ENCODE measurements at places on chromosomes 2 and 18.

- DNase-seq: no peak
These were observed 52.6 kb downstream of the IL1R2 start for GRCh38 chr2:102044235-102044896.

DNA sequence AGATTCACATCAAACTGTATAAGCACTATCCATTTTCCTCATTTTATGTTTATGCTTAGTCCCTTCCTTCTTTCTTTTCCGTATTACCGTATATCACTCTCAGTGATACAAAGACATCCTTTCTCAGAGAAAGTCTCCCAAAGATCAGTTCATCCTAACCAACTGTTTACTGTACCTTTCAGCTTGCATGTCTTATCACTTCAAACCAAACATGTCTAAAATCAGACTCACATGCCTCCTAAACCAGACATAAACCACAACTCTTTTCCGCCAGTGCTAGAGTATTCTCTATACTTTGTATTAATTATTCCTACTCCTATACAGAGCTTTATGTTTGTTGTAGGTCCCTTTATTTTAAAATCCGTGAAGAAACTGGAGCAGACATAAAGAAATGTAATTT lies 41.5 kb downstream of the KCMF1 start:
- no peak for DNase-seq

DNA sequence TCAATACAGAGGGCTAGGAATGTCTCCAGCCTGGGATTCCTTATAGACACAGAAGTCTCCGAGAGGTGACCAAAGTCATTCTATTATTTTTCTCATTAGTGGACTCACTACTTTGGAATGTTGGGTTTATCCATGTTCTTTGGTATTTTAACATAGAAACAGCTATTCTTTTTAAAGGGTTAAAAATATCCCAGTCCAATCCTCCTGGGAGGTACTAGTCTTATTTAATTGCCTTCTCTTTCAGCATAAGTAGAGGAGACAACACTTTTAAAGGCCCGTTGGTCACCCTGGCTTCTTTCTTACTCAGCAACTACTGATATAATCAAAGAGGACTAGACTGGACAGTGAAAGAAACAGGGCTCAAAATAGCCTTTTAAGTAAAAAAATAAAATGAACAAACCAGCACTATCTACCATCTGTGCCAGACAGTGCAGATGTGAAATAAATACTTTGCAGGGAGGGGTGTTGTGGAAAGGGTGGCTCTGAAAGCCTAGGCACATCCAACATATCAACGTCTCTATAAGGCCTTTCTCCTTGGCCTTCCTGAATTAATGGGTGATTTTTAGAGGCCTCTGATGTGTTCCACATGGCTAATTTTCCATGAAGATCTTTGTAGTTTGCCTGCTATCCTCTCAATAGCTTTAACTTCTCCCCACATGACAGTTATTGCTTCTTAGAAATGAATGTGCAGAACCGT lies 334.4 kb upstream of the THUMPD2 start:
- no peak for DNase-seq

DNA sequence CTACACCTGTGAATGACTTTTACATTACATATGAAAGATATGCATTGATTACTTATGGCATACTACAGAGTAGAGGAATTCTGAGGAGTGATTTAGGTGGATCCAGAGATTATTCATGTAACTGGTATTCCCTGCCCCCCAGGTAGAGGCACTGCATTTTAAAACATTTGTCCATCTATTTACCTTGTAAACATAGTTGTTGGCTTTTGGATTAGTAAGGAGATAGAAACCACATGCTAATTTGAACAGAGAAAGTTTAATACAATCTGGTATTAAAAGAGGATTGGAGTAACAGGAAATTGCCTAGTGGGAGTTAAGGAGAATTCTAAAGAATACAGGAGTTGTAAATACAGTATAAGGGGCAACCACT lies 15.9 kb downstream of the GALNT3 start:
- no peak for DNase-seq

DNA sequence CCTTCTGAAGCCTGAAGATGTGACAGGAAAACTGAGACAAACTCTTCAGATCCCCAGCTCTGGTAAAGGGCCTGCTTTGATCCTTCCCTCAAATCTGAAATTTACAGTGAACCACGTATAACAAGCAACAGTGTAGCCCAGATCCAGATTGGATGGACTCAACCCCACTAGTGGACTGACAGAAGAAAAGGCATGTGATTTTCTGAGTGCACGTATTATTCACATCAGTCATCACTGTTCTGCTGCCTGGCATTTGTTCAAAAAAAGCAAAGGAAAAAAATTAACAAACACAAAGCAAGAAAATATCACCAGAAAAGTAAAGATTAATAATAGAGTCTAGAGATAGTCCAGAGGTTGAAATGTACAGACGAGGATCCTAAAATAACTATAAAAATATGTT lies 87.6 kb downstream of the CYRIA start:
- no peak for DNase-seq

DNA sequence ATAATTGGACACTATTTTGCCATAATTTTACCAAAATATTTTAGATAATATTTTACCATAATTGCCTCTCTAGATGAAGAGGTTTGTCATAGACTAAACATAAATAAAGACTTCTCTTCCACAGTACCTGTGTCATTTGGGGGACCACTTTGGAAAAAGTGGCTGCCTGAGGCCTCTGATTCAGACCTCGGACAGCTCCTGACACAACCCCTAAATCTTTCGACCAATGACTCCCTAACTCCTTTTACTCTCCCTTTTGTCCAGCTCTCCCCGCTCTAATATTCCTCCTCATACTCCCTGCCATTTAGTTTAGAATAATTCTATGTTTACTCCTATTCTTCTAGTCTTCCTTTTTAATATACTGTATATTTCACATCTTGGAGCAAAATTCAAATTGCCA lies 36.0 kb upstream of the UBE2E3 start:
- no peak for DNase-seq

DNA sequence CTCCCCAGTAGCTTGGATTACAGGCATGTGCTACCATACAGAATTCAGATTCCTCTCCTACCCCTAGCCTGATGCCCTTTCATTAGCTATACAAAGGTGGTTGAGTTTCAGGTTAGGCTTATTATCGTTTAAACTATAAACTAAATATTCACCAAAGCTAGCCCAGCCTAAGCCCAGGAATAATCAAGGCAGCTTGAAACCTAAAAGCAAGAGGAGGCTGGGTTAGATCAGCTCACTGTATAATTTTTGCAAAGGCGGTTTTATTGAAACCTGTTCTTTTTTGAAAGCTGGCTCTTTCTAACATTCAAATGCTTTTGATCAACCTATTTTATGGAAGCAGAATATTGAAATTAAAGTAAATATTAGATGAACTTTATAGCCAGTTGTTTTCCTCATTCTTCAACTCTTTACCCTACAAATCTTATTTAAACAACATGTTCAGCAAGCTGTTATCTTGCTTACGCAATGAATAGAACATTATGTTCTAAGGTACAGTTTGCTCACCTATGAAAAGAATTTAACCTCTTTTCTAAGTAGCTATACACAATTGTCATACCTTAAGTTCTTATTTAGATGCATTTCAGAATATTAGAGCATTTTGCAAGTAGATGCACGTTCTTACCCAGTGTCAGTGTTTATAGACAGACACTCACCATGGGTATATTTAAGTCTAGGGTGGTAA lies 241.6 kb downstream of the NEDD4L start:
- no peak for DNase-seq

- peak; percentile 3 for DNase-seq
These were observed 30.0 kb downstream of the RNF125 start for GRCh38 chr18:32048507-32049091.

GRCh38 chr18:74897971-74898657 lies 300.4 kb downstream of the ZNF407 start:
- DNase-seq: peak; percentile 69

GRCh38 chr18:10059610-10060468 lies 146.0 kb downstream of the VAPA start:
- no peak for DNase-seq

GRCh38 chr2:2898744-2899143 lies 478.9 kb downstream of the EIPR1 start:
- no peak for DNase-seq

DNA sequence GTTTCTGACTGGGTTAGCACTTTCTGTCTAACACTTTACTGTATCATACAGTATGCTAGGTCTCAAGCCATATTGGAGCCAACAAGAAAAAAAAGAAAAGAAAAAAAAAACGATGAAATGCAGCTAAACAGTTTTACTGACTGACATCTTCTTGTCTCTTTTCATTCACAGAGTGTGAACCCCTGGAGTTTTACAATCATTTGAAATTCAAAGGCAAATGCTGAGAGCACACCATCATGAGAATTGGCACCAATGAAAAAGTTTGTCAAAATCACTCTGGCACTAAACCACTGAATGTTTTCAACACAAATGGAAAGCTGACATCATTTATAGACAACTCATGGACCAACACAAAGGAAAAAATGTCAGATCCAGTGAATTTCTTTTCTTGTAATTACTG lies 513.3 kb downstream of the LRRTM4 start:
- no peak for DNase-seq

- no peak for DNase-seq
These were observed 27.4 kb upstream of the MTIF2 start for GRCh38 chr2:55296393-55296792.

- DNase-seq: no peak
These were observed 10.7 kb downstream of the RMP24 start for GRCh38 chr18:35983147-35983546.

GRCh38 chr2:223947711-223948205 lies 2.6 kb upstream of the WDFY1 start:
- DNase-seq: no peak

- no peak for DNase-seq
These were observed 220.3 kb downstream of the EN1 start for GRCh38 chr2:118627156-118627555.

DNA sequence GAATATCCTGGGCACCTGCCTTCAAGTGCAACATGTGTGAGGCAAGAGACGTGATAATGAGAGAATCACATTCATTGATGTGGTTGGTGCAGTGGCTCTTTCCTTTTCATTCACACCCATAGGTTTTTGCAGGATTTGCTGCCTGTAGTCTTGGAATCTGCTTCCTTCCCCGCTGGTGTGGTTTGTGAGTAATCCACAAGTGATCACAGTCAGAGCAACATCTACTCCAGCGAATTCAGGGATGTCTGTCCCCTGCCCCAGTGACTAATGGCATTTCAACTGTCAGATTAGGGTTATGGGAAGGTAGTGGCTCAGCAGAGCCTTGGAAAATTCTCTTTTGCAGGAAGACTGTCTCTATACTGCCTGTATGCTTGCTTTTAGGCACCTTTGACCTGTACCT lies 225.5 kb upstream of the RBMS1 start:
- DNase-seq: peak; percentile 87

DNA sequence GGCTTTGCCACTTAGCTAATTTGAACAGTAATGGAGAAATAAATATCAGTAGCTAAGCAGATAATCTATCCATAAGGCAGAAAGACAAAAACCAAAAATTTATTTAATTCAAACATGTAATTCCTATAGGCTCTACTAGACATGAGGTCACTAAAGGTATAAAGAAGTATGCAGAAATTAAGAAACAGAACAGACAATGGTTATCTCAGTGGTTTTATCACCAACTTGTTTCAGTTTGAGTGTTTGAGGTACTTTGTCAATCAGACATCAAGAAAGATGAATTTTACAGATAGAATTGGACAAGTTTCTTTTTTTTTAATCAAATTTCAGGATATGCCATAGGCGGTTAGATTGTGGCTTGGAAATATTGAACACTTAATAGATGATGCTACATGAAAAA lies 67.4 kb upstream of the ZEB2 start:
- DNase-seq: no peak

DNA sequence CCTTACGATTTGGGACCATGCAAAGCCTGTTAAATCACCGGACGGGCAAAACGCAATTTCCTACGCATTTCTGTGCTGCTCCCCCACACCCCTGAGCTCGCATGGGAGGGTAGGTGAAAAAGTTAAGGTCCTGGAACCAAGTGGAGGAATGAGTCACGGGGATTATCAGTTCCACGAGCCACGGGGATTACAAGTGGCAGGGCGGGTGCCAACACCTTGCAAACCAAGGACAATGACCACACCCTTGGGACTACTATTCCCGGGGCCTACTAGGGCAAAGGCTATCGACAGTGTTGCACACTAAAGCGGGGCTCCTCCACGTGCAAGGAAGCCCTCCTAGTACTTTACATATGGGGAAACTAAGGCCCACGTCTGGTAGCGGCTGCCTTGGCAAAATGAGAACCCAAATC lies 447 bp downstream of the RETSAT start:
- DNase-seq: peak; percentile 37

- peak; percentile 50 for DNase-seq
These were observed 29.4 kb upstream of the NOTO start for GRCh38 chr2:73172963-73173362.

DNA sequence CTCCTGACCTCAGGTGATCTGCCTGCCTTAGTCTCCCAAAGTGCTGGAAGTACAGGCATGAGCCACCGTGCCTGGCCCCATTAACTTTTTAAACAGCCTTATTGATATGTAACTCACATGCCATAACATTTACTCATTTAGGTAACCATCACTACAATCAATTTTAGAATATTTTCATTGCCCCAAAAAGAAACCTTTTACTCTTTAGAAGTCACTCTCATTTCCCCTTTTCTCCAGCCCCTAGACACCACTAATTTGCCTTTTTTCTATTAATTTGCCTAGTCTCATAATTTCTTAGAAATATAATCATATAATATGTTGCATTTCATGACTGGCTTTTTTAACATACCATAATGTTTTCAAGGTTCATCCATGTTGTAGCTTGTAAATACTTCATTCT lies 57.2 kb upstream of the TACR1 start:
- DNase-seq: no peak

GRCh38 chr2:62465741-62466502 lies 40.1 kb downstream of the TMEM17 start:
- no peak for DNase-seq

- DNase-seq: no peak
These were observed 703.6 kb downstream of the CPS1 start for GRCh38 chr2:211259831-211260476.

DNA sequence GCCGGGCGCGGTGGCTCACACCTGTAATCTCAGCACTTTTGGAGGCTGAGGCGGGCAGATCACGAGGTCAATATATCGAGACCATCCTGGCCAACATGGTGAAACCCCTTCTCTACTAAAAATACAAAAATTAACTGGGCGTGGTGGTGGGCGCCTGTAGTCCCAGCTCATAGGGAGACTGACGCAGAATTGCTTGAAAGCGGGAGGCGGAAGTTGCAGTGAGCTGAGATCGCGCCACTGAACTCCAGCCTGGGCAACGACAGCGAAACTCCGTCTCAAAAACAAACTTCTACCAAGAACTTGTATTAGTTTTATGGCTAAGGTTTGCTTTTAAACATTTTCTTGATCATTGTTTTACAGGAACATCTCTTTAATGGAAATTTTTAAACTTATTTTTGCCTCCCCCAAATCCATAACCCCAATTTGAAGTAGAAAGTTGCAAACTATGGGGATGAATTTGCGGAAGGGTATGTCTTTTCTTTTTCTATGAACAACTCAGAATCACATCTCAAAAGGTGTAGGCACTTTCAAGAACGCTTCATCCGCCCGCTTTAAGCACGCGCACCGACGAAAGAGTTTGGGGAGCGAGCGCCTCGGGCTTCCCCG lies 46.8 kb upstream of the PTMA start:
- DNase-seq: no peak

- DNase-seq: no peak
These were observed 65.0 kb downstream of the ZNF407 start for GRCh38 chr18:74662622-74663021.

- DNase-seq: peak; percentile 46
These were observed 127.1 kb downstream of the CERS6 start for GRCh38 chr2:168583064-168583709.

GRCh38 chr2:95284886-95285541 lies 10.8 kb downstream of the PROM2 start:
- DNase-seq: no peak

GRCh38 chr2:59900728-59901452 lies 652.6 kb downstream of the BCL11A start:
- DNase-seq: no peak
